A549 treated with DMSO at 1 μM for 4 hours (cell line): ENCODE measurements at places on chromosomes 7 and 10. TPM values are rescaled to one million over a fixed set of nuclear protein-coding genes. Genes with fewer than 3 reads are reported as not detected.

The KCND2 gene
- total RNA-seq: not detected in 5 replicates

The SHTN1 gene
- 22.8 to 31.3 TPM (median 27.0 TPM) in 5 replicates for total RNA-seq

The TMEM139 gene
- 0.57 to 1.8 TPM (median 0.81 TPM) in 5 replicates for total RNA-seq

The DOCK4 gene
- total RNA-seq: 4.2 to 7.2 TPM (median 6.0 TPM) in 5 replicates

The SPDYE16 gene
- 0.10 TPM in 1 of 5 replicates, not detected in the others for total RNA-seq

The NYAP1 gene
- 0.52 to 1.1 TPM (median 0.85 TPM) in 5 replicates for total RNA-seq

The IFT22 gene
- 50.8 to 53.4 TPM (median 51.6 TPM) in 5 replicates for total RNA-seq

The INHBA gene
- total RNA-seq: 0.78 to 1.7 TPM (median 1.3 TPM) in 5 replicates

The GSTO1 gene
- 226 to 283 TPM (median 261 TPM) in 5 replicates for total RNA-seq

The EEPD1 gene
- 45.8 to 58.6 TPM (median 55.2 TPM) in 5 replicates for total RNA-seq

The EPO gene
- 0.07 to 0.09 TPM in 2 of 5 replicates, not detected in the others for total RNA-seq
